Stimulated activated CD4-positive, alpha-beta T cell treated with anti-CD3 and anti-CD28 coated beads, Interleukin-15, amount 100 ng/mL, for 24 hours (primary cell): ENCODE measurements at places on chromosomes 1 and 21.

GRCh38 chr1:22388671-22389450 is 62.8 kb upstream of the ZBTB40 start:
- no peak for DNase-seq

- no peak for DNase-seq
These were observed 14.1 kb downstream of the DPYD start for GRCh38 chr1:97906567-97907241.

GRCh38 chr1:204769997-204770396 is 84.5 kb upstream of the LRRN2 start:
- DNase-seq: no peak

GRCh38 chr1:9634582-9634981 is 16.9 kb upstream of the PIK3CD start:
- DNase-seq: no peak

DNA sequence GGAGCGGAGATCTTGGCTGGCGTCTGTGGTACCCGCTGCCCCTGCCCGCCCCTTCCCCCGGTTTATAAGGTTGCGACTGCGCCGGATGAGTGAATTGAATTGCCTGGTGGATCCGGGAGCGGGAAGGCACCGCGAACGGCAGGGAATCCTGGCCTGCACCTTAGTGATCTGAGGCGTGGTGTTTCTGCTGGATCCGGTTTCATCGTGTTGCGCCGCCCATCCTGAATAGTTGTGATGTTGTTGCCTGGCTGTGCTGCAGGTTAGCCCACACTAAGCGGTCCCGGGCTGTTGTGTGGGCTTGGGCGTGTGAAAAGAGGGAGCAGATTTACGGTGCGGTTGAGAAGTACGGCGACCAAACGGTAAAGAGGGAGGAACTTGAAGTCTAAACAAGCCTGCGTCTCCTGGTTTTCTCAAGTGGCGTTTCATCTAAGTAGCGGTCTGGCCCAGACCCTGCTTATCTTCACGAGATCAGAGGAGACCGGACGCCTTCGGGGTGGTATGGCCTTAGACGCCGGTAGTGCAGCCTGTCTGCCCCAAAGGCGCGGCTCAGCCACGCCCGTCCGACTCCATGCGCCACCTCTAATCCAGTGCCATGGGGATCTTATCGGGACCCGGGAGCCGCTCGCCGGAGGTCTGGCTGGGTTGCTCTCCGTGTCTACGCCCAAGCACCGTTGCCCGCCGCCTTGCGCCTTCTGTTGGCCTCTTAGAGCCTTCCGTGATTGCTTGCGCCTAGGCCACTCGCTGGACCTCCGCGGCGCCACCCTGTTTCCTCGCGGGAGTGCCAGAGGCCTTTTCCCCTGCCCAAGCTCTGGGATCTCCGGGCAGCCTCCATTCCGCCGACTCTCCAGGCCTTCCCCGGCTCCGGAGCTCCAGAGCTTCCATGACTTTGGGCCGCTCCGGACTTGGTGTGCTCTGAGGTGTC is 87.5 kb upstream of the RHOU start:
- DNase-seq: peak; percentile 46

- no peak for DNase-seq
These were observed 32.3 kb downstream of the C21orf91 start for GRCh38 chr21:17786851-17787181.

GRCh38 chr1:233027046-233027445 is 76.6 kb downstream of the NTPCR start:
- no peak for DNase-seq

- no peak for DNase-seq
These were observed 16.1 kb downstream of the CD101 start for GRCh38 chr1:117017648-117018047.

DNA sequence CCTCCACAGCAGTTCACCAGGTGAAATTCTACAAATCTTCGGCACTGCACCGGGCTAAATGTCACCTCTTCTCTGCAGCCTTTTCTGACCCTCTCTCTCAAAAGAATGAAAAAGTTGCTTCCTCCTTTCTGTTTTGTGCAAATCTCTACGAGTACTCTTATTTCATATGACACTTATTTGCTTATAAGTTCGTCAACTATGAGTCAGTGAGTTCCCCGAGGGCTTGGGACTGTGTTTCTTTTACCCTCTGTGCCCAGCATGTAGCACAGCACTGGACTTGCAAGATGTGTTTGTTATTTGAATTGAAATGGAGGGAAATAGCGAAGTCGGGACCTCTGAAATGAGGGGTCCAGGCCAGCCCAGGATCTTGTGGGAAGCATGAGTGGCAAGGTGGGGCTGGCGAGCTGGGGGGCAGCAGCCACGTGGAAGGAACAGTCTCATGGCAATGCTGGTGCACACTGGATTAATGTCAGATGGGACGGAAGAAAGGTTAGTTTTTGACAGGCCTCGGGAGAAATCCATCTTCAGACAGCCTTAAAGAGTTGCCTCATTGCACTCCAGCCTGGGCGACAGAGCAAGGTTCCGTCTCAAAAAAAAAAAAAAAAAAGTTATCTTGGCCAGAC is 6.2 kb downstream of the SLC6A9 start:
- no peak for DNase-seq

GRCh38 chr1:1344655-1345361 is 4.4 kb downstream of the DVL1 start:
- peak; percentile 77 for DNase-seq

DNA sequence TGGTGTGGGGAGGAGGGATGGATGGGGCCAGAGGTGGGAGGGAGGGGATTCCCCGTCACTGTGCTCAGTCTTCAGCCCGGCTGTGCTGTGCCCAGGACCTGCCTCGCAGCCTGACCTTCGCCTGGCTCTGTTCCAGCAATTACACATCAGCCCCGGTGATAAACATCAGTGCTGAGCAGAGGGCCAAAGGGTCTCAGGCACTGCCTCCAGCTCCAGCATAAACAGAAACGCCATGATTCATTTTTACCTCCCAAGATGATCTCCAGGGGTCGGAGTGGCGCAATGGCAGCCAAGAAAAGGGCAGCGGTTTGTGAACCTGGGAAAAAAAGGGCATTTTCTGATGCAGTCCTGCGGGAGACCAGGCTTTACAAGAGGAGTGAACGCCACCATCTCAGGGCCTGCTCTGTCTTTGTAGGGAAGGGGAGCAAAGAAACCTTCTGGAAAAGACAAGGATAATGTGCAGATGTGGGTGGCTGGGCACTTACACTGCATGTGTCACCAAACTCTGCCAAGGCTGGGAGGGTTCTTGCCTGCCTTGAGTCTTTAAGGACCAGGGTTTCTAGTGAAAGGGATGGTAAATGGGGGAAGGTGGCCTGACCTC is 28.1 kb downstream of the SHISA4 start:
- DNase-seq: peak; percentile 14

GRCh38 chr21:43362321-43362791 is 64.6 kb downstream of the SIK1 start:
- DNase-seq: peak; percentile 77
